ENCODE measurements at places on chromosomes 1 and 21. TPM values are rescaled to one million over a fixed set of nuclear protein-coding genes. Genes with fewer than 3 reads are reported as not detected.

Gene RHOC
- total RNA-seq, result 4.2 TPM

Gene GART
- 91.6 TPM for total RNA-seq

Gene BRDT
- not detected for total RNA-seq

Gene CFAP107
- not detected for total RNA-seq

Gene OR2T11
- total RNA-seq, result not detected

Gene S100A7
- total RNA-seq, result not detected

Gene FCGR2B
- 3.5 TPM for total RNA-seq
